ENCODE measurements at places on chromosomes 6 and 20.

DNA sequence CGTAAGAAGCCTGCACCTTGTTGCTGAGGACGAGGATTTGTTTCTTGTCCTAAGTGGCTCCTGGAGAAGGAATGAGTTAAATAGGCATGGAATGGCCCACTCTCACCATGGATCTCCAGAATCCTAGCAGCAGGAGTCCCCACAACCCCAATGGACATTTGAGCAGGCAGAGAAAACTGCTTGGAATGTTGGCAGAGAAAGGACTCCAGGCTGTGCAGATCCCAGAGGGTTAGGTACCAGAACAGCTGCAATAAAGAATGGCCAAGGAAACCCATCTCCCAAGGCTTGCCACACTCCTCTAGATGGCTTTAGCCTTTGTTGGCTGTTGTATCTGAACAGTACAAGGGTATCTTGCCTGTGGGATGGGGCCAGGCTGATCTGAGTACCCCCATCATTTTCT lies 1415.7 kb upstream of the ADGRB3 start:
- no peak for DNase-seq

- peak; percentile 61 for DNase-seq
Observed at GRCh38 chr6:128500014-128500413, 20.4 kb downstream of the PTPRK start.

DNA sequence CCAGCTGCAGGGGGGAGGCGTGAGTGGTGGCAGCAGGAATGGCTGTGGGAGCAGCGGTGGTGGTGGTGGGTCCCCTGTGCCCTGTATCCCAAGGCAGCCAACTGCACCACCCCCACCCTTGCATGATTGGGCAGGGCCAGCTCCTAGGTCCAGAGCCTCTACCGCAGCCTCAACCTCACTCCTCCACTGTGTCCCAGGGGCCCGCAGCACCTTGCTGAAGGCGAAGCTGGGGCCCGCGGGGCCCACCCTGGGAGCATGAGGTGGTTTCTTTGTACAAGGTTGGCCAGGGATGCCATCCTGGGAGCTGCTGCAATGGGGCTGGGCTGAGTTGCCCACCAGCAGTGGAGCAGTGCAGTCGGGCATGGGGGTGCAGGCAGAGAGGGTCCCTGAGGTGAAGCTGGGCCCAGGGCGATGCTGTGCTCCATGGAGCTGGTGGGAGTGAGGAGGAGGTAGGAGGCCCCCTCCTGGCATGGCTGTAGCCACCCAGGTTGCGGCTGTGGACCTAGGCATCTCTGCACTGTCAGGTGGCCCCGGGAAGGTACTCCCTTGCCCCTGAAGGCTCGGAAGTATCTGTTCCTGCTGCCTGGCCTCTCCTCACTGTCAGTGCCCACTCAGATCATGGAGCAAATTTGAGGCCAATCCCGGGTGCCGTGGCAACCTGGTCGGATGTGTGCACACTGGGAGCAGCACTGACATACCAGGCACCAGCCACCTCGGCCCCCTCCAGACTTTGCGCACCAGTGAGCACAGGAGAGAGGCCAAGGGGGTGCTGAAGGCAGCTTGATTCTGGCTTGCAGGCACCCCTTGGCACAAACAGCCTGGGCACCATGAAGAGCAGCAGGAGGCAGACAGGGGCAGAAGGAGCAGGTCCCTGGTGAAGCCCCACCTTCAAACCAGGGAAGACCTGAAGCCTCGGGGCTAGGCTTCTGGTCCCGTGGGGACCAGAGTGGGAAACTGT lies 60.2 kb upstream of the L3MBTL3 start:
- no peak for DNase-seq

DNA sequence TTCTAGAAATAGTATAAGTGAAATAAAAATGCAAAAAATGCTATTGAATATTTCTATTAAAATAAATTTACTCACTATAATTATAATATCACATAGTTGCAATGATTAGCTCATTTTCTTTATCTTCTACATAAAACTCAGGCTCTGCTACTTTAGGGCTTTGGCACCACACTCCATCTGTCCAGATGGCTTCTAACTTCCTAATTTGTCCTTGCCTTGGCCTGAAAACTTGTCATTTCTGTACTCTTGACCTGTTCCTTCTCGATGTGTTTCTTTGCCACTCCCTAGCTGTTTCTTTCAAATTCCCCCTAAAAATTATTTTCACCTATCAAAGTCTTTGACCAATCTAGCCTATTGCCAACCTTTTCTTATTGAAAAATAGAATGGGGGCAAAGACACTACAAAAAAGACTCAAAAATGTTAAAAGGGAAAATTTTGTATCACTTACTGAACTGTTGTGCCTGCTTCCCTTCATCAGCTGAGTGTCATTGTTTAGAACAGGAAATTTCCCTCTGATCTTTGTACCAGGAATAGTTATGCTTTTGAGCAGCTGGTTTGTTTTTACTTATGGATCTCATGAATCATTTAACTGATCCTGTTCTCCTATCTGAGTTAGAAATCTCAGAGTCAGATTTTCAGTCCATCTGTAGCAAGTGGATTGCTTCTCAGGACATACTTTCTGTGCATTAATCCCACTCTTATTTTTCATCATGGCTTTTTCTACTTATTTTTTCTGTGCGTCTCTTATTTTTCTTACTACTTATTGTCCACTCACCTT lies 279.2 kb upstream of the CNR1 start:
- DNase-seq, result no peak

DNA sequence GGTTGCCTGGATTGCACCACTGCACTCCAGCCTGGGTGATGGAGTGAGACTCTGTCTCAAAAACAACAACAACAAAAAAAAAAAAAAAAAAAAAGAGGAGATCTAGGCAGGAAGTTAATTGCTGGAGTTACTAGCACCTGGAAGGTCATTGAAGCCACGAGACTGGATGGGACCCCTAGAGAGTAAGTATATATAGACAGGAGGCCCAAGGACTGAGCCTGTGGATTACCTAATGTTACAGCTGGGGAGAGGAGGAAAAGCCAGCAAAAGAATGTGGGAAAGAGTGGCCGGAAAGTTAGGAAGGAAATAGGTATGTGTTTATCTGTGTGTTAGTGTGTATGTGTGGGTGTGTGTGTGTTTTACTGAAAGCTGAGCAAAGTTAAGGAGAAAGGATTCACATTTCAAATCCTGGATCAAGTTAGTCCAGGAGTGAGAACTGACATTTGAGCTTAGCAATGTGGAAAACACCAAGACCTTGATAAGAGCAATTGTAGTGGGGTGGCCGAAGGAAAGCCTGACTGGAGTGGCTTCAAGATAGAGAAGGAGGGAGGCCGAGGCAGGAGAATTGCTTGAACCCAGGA lies 38.4 kb downstream of the ANKRD6 start:
- DNase-seq, result no peak

DNA sequence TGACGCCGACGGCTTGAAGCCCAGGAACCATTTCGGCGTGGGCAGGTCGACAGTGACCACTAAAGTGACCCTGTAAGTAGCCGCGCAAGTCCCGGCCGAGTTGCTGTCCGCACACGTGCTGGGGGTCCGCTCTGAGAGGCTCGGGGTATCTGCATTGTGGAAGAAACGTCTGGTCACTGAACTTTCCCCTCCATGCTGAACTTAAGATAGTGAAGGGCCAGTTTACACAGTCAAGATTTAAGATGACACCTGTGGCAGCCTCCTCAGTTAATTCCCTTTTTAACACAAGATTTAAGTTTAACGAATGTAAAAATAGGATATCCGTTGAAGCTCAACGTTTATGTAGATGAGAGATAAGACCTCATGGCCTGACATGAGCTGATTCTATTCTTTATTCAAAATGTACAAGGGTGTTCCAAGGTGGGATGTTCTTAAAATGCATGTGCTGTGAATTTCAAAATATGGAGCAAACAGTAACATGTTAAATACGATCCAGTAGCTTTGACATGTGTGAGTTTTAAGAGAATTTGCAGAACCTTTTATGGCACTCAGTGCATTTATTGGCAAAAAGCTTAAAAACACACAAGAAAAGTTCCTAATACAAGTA lies 116.2 kb downstream of the RTN4IP1 start:
- DNase-seq, result peak; percentile 31

- DNase-seq, result no peak
Observed at GRCh38 chr6:10272591-10272990, 142.3 kb downstream of the TFAP2A start.
